SW 1271 (cell line): ENCODE measurements at places on chromosomes 7 and 10.

GRCh38 chr10:133274751-133275683 is 1.7 kb downstream of the ADAM8 start:
- DNase-seq = no peak

- DNase-seq = no peak
Observed at GRCh38 chr10:14146501-14146900, 184.2 kb downstream of the FRMD4A start.

GRCh38 chr10:45144326-45145070 is 143.8 kb downstream of the ZNF22 start:
- DNase-seq = no peak

- DNase-seq = no peak
Observed at GRCh38 chr7:132200141-132200540, 376.1 kb downstream of the PLXNA4 start.

GRCh38 chr7:26538689-26539088 is 247.0 kb downstream of the SNX10 start:
- no peak for DNase-seq

DNA sequence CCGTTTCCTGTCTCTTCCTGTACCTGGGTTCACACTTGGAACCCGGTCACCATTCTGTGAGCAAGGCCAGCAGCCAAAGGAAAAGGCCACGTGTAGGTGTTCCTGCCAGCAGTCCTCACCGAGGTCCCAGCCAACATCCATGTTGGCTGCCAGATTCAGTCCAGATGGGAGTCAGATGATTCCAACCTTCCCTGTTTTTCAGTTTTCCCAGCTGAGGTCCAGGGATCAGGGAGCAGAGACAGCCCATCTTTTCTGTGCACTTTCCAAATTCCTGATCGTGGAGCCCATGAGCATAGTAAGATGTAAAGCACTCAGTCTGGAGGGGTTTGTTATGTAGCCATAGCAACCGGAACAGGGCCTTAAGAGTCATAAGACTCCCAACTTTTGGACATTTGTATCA is 3.9 kb upstream of the PVRIG start:
- no peak for DNase-seq

DNA sequence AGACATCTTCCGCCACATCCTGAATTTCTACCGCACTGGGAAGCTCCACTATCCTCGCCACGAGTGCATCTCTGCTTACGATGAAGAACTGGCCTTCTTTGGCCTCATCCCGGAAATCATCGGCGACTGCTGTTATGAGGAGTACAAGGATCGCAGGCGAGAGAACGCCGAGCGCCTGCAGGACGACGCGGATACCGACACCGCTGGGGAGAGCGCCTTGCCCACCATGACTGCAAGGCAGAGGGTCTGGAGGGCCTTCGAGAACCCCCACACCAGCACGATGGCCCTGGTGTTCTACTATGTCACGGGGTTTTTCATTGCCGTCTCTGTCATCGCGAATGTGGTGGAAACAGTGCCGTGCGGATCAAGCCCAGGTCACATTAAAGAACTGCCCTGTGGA is 1.9 kb downstream of the KCND2 start:
- no peak for DNase-seq

DNA sequence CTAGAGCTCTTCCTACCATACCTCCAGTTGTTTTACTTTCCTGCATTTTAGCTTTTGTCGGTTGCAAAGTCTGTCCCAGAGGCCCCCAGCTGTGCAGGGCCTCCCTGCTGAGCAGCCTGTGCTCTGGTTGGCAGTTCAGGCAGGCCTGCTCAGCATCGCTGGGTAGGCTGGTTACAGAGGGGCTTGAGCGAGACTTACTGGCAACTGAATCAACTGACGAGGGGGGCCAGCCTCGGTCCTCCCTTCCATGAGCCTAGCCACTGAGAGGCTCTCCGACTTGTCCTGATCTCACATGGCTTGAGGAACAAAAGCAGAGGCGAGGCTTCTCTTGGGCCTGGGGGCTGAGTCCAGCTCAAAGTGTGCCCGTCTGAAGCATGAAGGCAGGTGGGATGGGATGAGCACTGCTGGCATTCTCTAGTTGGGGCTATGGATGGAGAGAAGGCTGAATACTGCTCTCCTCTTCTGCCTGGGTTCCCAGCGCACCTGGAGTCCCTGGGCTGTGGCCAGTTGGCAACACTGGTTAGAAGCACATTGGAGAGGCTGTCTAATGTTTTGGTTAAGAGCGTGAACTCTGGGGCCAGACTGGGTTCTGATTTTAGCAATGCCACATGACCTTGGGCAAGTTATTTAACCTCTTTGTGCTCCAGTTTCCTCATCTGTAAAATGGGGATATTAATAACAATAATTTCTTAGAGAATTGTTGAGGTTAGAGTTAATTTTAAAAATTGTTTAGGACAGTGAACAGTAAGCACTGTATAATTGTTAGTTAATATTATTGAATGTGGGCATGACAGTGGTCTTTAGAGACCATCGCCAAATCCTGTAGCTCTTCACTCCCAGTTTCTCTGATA is 6.9 kb upstream of the SFRP5 start:
- no peak for DNase-seq

DNA sequence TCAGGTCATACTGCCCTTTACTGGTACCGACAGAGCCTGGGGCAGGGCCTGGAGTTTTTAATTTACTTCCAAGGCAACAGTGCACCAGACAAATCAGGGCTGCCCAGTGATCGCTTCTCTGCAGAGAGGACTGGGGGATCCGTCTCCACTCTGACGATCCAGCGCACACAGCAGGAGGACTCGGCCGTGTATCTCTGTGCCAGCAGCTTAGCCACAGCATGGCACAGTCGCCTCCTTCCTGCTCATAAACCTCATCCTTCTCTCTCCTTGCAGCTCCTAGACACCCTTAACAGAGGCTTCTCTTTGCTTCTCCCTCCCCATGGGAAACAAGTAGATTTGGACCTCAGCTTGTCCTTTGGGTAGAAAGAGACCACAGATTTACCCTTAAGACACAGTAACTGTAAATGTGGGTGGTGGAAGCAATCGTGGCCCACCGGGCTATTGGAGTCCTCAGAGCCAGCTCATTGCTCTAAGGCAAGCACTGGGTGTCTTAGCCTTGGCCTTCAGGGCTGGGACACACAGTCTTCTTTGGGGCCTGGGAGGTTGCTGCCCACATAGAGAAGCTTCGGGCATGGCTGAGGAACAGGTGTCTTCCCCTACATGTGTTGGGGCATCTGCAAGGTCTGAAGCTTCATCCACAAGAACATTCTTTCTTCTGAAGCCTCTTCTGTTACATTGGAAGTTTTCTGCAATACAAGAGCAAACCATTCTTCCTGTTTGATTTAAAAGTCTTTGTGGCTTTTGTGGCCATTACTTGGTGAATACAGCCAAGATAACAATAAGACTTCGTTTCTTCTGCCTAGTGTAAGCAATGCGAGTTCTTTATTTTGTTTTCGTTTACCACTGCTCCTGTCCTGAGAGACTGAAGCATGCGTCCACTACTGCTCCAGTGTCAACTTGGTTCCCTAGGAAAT is 95.5 kb upstream of the PRSS58 start:
- no peak for DNase-seq

GRCh38 chr7:7099584-7100014 is 82.7 kb upstream of the C1GALT1 start:
- DNase-seq = peak; percentile 71

- DNase-seq = no peak
Observed at GRCh38 chr10:8767591-8767990, 713.1 kb downstream of the GATA3 start.

- DNase-seq = no peak
Observed at GRCh38 chr10:69214666-69215131, 5.4 kb upstream of the HKDC1 start.

DNA sequence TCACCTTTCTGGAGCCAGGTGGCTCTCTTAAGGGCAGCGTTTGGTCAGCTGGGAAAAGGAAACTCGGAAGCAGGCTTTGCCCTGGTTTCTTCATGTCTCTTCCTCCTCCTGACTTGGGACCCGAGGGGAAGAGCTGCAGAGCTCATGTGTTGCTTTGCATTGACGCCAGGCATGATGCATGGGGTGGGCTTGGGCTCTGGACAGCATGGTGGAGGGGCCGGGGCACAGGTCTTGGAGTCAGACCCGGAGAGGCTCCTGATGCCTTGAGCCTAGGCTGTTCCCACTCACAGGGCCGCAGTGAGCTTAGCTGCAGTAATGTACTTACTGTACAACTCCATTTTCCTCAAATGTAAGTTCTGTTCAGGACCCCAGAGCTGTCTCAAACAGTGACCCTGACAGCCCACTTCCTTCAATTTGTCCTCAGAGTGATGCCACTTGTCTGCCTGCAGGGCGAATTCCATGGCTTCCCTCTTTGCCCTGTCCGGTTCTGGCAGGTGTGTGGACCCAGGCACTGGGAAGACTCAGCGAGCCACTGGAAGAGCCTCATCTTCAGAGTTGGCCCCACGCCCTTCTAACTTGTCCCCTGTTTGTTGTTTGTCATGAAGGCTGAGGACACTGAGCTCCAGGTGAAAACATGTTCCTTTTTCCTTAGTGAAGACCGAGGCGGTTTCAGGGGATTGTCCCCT is 50.2 kb downstream of the ZNF467 start:
- DNase-seq = no peak

- DNase-seq = no peak
Observed at GRCh38 chr10:119526621-119527592, 15.6 kb downstream of the RGS10 start.

GRCh38 chr10:63344269-63344668 is 121.5 kb downstream of the JMJD1C start:
- no peak for DNase-seq

GRCh38 chr10:77317221-77317620 is 320.4 kb downstream of the KCNMA1 start:
- DNase-seq = no peak

DNA sequence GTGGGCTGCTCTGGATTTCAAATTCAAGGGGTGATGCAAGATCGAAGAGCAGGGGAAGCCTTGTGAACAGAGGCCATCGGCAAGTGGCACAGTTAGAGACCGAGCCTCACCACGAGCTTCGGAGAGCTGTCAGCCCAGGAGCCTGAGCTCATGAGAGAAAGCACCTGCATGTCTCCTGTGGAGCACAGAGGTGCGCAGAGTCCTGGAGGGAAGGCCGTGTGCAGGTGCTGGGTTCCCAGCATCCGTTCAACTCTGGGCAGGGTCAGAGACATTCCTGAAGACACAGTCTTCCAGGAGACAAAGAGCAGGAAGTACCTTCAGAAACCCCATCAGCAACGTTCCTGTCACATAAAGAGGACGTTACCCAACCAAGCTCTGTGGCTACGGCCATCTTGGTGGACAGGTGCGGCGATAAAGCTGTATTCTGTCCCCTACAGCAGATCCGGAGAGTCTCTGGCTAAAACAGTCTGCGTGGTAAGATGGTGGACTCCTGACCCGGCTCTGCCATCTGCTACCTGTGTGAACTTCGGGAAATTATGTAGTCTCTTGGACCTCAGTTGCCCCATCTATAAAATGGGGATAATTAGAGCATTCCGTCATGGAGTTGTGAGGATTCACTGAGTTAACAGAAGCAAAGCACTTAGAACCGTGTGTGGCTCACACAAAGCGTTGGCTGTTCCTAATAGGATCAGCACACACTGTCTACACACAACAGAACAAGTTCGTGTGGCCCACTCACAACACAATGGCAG is 40.6 kb downstream of the NOD1 start:
- no peak for DNase-seq

GRCh38 chr10:117860823-117861222 is 185.9 kb downstream of the RAB11FIP2 start:
- DNase-seq = no peak

DNA sequence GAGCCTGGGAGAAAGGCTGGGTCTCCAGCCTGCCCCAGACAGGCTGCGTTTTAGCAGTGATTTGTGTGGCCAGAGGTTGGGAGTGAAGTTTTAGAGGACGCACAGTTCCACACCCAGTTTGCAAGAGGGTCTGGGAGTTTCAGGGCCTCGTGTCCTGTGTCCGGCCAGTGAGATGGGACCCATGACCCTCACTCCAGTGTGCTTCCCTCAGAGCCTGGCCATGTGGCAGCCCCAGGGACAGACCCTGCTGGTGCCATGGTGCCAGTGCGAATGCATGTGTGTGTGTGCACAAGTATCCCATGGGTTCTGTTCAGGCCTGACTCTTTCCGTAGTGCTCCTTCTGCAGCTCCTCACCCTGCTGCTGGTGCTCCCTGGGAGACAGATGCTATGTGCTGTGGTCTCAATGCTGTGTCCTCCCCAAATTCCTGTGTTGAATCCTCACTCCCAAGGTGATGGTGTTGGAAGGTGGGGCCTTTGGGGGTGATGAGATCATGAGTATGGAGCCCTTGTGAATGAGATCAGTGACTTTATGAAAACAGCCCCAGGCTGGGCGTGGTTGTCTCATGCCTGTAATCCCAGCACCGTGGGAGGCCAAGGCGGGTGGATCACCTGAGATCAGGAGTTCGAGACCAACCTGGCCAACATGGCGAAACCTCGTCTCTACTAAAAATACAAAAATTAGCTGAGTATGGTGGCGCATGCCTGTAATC is 16.5 kb downstream of the ECHDC3 start:
- no peak for DNase-seq

DNA sequence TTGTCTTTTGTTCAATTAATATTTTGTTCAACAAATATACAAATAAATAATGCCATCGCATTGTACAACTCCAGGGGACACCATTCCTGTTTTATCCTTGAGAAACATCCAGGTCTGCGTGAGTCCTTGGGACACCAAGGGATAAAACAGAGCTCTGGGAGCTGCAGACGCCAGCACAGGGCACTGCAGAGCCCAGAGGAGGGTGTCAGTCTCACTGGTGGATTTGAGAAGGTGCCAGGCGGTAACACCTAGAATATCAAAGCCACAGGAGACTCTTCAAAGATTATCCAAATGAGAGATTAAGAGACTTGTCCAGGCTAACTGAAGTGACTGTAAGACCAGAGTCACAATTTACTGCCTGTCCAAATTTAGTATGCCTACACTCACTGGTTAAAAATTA is 55.3 kb downstream of the TEX36 start:
- DNase-seq = no peak

GRCh38 chr7:113519472-113519871 is 399.3 kb downstream of the PPP1R3A start:
- DNase-seq = no peak

DNA sequence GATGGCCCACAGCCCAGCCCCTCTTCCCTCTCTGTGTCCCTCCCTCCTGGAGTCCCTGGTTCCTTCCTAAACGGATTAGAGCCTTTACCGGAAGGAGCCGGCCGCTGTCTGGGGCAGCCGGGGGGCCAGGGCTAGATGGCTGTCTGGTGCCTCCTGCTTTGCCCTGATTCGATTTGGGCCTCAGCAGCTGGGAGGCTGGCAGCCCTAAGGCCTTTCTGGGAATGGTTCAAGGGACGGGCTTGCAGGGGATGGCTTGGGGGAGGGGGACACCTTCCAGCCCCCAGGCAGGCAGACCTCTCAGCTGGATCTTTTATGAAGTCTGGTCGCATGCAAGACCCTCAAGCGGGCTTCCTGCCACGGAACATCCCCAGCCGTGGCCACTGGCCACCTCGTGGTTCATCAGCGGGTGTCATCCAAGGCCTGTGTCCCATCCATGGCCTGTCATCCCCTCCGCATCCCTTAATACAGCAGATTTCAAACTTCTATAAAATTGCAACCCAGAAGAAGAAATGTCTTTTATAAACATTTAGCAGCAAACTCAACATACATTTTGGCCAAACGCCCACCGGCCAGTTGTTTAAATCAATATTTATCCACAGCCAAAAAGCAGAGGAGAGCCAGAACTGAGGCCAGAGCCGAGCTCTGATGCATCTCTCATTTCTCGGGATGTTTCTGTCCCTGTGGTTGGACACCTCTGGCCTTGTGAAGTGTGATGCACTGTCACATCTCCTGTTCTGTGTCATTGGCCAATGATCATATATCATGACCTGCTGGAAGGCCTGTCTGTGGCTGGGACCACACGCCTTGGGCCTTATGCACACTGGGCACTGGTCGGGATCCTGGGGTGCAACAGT is 52.0 kb downstream of the GTF2IRD1 start:
- DNase-seq = no peak
